Germinal center (tissue), 1 donor: ENCODE measurements at places on chromosomes 16 and 17.

GRCh38 chr17:77884019-77884418 lies 74.5 kb upstream of the TNRC6C start:
- DNase-seq: no peak

GRCh38 chr17:63399856-63400255 lies 46.2 kb downstream of the CYB561 start:
- DNase-seq: no peak

DNA sequence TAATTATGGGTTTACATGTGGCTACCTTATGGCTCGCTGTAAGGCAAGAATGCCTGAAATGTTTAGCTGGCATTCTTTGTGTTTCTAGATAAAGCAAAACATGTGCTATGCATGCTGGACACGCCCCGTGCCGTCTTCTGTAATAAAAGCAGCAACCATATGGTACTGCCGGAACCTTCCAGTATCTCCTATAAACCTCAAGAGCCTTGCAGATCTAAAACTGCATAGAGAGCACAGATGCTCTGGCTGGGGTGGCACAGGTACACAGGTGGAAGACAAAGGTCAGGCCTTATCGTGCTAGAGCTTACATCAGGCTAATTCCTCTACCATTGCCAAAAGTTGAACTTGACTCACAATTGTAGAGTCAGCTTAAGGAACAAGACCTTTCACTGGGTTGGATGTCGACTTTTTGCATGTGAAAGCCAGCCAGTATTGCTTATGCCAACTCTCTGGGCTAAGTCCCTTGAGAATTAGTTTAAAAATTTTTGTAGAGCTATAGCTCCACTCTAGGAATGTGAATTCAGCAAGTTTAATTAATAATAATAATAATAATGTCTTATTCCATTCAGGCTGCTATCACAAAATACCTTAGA lies 187.4 kb upstream of the CACNG5 start:
- no peak for DNase-seq

DNA sequence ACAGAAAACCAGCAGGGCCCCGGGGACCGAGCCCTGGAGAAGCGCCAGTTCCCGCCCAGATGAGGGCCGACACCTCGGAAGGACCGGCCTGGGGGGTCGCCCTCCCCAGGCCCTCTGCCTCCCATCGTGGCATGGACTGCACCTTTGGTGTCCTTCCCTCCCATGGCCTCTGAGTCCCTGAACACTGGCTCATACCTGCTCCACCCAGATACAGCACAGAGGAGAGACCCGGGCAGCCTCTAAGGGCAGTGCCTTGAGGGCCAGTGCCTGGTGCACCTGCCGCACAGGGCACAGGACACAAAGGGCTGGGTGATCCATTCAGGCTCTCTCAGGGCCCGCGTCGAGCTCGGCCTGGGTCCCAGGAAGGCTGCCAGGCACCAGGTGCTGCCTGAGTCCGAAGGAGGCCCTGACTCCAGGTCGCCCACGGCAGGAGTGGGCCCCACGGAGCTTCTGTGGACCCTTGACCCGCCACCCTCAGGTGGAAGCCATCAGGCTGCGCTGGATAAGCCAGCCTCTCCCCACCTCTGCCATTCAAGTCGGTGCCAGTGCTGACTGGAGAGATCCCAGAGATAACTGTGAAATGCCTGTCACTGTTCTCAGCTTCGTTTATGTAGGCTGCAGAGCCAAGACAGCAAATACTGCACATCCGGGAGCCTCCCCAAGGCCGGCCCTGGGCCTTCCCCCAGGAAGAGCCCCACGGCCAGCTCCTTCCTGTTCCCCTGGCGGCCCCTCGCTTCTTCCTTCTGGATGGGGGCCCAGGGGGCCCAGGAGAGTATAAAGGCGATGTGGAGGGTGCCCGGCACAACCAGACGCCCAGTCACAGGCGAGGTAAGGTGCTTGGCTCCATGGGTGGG lies at the start of gene ZG16B:
ZG16B (plus strand) TSS at position 803 of the 854 bp plus-strand sequence. CDS start 139 bp downstream, outside the sequence.
- DNase-seq: no peak

- DNase-seq: no peak
Measured at GRCh38 chr16:25093208-25094061, 18.1 kb upstream of the LCMT1 start.

DNA sequence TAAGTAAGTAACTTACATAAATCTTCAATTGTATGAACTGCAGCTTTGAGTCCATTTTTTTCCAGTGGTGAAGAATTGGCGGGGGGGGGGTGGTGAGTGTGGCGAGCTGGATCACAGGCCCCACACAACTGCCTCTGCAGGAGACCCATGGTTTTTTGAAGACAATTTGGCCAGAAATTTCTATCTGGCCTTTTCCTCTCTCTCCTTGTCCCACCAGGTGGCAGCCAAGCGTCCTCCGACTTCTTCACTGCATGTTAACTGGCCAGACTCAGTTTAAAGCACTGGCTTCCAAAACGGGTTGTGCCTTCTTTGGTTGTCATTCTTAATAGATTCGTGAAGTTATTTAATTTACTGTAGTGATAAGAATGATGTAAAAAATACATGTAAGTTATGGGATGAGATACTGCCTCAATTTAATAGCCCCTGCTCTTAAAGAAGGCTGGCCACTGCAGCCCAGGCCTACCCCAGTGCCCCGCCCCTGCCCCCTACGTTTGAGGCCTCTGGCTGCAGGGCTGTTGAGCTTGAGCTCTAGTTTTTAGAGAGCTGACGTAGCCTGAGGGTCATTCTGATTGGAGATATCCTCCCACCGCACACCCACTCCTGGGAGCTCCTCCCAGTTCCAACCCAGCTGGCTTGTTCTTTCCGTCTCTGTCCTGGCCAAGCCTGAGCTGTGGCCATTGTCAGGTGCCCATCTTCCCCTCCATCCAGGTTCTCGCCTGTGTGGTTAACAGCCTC lies 36.4 kb downstream of the AKAP1 start:
- DNase-seq: no peak

GRCh38 chr16:80695020-80695419 lies 109.4 kb downstream of the CDYL2 start:
- no peak for DNase-seq

DNA sequence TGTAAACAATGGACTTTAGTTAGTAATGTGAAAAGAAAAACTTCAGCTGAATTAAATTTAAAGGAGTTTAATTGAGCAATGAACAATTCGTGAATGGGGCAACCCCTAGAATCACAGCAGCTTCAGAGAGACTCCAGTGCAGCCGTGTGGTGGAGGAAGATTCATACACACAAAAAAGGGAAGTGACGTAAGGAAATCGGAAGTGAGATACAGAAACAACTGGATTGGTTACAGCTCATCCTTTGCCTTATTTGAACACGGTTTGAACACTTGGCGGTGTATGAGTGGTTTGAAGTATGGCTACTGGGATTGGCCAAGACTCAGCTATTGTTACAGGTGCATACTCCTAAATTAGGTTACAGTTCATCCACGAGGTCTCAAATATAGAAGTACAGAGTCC lies 460.4 kb upstream of the ASIC2 start:
- DNase-seq: no peak
